ENCODE measurements at places on chromosomes 12 and 14.
A peak's percentile ranks its signal among the peaks of the same experiment; 100 is the strongest.

DNA sequence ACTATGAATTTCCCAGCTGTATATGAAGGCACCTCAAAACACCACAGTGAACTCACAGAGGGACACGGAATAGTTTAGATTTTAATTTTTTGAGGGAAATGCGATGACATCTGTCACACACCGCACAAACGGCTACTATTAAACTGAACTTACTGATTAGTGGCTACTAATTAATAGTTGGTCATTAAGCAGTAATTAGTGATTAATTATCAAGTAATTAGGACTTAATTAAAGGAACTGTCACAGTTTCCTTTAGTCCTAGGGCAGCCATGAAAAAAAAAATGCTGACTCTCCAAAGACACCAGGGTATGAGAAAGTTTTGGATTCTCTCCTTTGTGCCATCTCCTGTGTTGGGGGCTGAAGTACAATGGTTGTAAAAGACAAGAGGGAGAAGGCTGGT lies 2.9 kb downstream of the OAS1 start:
- no peak for DNase-seq

DNA sequence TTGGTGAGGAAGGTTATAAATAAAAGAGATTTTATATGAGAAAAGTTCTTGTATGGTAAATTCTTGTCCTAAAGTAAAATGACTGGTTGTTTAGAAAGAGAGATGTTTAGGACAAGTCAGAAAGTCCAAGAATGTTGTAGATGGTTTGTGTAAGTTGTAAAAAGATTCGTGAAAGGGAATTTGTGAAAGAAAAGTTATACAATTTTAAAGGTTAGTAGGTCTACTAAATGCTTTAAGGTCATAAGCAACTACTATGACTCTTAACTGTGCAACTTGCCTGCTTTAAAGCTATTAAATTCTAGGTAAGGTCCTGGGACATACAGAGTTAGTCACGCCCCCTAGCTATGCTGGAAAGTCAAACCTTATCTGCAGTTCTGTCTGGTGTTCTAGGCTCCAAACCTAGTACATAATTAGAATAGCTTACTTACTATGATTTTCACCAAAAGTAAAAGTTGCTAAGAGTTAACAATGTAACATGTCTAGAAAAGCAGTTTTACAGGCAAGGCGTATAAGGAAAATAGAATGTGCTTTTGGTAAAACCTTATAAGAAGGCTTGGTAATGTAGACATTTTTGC lies 11.2 kb upstream of the DHRS2 start:
- no peak for DNase-seq

DNA sequence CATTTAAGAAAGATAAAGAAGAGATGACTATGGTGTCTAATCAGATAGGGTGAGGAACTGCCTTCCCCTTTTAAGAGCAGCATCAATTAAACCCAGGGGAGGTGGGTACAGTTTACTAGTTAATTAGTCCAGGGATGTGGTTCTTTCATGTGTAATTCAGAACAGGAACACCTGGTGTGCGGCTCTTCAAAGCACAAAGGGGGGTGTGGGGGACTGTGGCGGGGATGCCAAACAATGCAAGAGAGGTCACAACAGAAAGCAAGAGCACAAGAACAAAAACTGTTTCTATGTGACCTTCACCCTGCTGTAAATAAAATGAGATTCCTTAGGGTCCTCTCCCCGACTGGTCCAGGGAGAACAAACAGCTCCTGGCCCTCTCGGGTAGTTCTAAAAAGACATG lies 183.9 kb upstream of the SOX5 start:
- peak; percentile 40 for DNase-seq

- DNase-seq, result no peak
These were observed 29.1 kb downstream of the LRRK2 start for GRCh38 chr12:40253936-40254335.

DNA sequence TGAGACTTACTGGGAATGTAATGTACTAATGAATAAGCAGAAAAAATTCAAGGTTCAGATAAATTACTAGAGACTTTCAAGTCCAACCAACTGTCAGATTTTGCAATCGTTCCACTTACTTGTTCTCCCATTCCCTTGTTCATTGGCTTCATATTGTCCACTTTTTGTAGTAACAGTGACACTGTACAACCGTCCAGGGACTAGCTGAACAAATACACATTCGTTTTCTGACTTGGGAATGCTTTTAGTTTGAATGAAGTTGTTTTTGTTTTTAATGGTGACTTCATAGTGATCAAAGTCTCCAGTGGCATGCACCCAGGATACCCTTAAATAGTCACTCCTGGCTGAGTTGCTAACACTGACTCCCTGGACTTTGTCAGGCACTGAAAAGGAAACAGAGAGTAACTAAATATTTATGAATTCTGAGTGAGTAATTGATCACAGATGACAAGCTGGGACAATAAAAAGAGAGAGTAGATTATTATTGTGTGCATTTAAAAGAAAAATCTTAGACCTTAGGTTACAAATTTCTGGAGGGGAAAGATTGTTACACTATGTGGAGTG lies 65.4 kb downstream of the PTPRB start:
- no peak for DNase-seq

DNA sequence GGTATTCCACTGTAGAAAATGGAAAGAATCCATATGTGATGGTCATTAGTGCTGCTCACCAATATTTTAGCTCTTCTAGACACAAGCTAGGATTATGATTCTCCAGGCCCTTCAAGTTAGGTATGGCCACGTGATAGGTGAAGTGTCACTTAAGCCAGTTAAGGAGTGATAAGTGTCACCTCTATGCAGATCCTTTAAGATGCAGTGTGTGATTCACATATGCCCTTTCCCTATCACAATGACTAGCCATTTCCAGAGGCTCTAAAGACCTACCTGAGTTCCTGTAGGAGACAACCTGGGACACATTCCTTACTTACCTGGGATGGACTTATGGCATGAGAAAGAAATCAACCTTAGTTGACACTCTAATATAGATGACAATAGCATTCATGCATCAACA lies 343.2 kb downstream of the NELL2 start:
- no peak for DNase-seq

GRCh38 chr14:23057757-23058653 lies 685 bp upstream of the CDH24 start:
- peak; percentile 40 for DNase-seq

DNA sequence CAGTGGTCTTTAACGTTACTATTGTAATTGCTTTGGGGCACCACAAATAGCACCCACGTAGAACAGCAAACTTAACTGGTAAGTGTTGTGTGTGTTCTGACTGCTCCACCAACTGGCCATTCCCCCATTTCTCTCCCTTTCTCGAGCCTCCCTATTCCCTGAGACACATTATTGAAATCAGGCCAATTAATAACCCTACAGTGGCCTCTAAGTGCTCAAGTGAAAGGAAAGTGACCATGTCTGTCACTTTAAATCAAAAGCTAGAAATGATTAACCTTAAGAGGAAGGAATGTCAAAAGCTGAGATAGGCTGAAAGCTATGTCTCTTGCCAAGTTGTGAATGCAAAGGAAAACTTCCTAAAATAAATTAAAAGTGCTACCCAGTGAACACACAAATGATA lies 22.3 kb downstream of the PPP1R13B start:
- DNase-seq, result no peak

DNA sequence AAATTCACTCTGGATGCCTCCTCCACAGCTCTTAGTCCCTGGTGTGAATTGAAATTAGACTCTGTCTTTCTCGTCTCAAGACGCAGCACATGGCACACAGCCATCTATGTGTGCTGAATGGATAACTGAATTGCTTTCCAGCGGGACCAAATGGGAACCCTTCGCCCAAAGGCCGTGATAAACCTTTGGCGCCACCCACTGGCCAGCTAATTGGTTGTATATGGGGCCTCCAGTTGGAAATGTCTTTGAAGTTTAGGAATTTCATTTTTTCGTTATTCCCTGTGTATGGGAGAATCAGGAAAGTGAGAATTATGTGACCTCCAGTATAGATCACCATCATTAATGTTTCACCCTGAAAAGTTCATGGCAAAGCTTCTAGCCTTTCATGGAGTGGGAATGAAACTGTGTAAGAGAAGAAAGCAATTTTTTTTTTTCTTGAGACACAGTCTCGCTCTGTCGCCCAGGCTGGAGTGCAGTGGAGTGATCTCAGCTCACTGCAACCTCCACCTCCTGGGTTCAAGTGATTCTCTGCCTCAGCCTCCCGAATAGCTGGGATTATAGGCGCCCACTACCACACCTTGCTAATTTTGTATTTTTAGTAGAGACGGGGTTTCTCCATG lies 9.8 kb upstream of the HSP90AA1 start:
- no peak for DNase-seq

DNA sequence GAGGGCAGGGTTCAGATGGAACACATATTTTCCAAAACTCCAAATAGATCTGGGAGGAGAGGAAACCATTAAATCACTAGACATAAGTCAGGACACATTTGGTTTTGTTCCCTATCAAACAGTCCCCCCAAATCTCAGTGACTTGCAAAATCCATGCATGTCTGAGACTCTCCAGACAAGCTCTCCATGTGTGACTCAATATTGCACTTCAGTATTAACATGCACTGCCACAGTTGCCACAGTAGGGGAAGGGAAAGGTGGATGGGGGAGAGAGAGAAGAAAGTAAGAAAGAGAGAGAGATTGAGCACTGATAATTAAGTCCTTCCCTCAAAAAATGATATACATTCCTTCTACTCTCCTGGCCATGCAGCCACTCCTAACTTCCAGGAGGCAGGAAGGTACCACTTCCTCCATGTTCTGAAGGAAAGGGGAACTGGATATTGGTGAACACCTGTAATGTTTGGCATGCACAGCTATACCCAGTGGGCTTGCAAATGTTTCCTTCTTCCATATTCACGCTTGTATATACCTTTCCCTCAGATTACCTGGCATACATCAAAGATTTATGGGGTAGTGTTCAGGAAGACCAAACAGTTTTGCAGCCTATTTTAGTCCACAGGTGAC lies 310.0 kb downstream of the ZFP36L1 start:
- DNase-seq, result no peak

DNA sequence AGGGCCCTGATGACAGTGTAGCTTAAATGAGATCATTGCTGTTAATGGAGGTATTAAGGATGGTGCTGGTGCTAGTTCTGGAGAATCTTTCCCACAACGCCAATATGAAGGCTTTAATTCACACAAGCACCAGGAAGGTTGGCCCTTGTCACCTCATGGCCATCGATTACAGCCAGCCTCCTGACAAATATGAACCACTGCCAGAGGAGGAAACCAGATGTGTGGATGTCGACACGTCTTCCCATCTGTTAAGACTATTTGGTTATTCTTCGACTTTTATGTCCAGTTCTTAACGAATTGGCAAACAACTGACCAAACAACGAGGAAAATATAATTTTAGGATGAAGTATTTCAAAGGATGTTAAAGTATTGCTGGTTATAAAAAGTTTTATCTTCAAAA lies 79.5 kb downstream of the PIK3C2G start:
- DNase-seq, result no peak

DNA sequence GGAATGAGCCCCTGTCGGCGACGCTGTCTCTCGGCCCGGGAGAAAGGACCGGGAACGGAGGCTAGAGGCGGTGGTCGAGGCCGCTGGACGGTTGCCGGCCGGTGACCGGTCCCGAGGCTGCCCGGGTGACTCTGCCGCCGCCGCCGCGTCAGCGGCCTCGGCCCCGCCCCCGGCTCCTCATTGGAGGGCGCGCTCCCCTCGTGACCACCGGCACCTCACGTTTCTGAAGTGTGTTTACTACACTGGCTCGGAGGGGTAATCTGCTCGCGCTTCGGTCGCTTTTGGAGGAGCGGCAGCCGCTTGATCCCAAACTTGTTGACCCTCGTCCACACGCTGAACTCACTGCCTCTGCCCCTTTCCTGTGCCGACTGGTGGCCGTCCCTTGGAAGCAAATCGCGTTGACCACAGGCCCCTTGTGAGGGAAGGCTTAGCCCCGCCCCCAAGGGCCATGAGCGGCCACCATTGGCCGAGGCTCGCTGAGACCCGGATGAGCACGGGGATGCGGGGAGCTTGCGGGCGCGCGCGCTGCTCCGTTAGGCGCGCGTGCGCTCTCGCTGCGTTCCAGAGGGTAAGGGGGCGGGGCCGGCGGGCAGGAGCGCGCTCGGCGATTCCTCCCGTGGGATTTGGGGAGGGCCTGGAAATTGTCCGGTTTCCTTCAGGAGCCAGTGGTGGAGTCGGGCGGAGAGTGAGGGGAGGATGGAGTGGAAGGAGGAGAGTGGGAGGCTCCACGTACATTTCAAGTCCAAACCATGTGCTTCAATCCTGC lies at the start of gene CRY1:
TSS of gene CRY1 (minus strand) at position 133 of the 766 bp plus-strand sequence. CDS start 588 bp downstream, outside the sequence.
- peak; percentile 53 for DNase-seq

- DNase-seq, result no peak
These were observed 7.4 kb downstream of the UBE2N start for GRCh38 chr12:93434256-93434865.

GRCh38 chr12:104930388-104931326 lies 27.4 kb downstream of the SLC41A2 start:
- DNase-seq, result peak; percentile 90

- no peak for DNase-seq
These were observed 33.3 kb downstream of the DIO3 start for GRCh38 chr14:101594511-101595148.

GRCh38 chr12:51941604-51942003 lies 9.9 kb upstream of the ACVR1B start:
- no peak for DNase-seq

Data from GM12878 (cell line).